ENCODE measurements at places on chromosomes 5 and 9. TPM values are rescaled to one million over a fixed set of nuclear protein-coding genes. Genes with fewer than 3 reads are reported as not detected.

CTXN3 gene
- not detected for total RNA-seq

CLIC3 gene
- 0.91 TPM for total RNA-seq

IL5 gene
- 7.7 TPM for total RNA-seq

GFI1B gene
- total RNA-seq: not detected

PCDHA1 gene
- not detected for total RNA-seq

FCN2 gene
- total RNA-seq: not detected

ACTL7B gene
- total RNA-seq: not detected

TEX48 gene
- not detected for total RNA-seq

PCDHGA2 gene
- total RNA-seq: 0.23 TPM

GPR150 gene
- 0.48 TPM for total RNA-seq

SOHLH1 gene
- not detected for total RNA-seq
